ENCODE measurements at places on chromosomes 16 and 17.
A peak's percentile ranks its signal among the peaks of the same experiment; 100 is the strongest.

DNA sequence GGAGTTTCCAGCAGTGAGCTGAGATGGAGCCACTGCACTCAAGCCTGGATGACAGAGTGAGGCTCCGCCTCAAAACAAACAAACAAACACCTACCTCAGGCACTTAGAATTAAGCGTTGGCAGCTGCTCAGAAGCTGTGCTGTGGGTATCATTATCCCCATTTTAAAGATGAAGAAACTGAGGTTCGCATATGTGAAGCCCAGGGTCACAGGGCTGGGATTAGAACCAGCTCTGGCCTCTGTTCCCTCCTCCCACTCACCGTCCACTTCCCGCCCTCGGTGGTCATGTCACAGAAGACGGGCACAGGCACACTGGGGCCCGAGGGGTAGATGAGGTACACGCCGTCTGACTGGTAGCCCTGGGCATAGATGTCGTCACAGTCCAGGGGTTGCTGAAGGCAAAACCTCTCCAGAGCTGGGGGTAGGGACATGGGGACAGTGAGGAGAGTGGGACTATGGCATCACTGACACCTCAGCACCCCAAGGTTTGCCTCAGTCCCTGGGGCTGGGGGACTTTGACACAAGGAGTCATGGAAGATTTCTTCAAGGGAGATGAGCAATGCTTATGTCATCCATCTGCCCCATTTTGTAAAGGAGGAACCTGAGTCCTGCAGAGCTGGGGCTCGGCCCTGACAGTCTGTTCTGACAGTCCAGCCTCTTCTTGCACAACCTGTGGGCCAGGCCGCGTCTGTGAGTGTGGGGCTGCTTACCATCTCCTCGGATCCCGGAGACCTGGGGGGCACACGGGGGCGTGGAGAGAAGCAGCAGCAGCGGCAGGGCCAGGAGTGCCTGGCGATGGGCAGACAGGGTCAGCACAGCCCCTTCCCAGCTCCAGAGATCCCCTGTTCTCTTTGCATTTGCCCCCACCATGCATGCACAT, 700 bp downstream of the MFAP4 start:
- DNase-seq, result peak; percentile 95

GRCh38 chr17:42275527-42276358, 448 bp downstream of the STAT5B start:
- DNase-seq, result no peak

GRCh38 chr16:88865310-88865709, 1.1 kb downstream of the PABPN1L start:
- DNase-seq, result no peak

DNA sequence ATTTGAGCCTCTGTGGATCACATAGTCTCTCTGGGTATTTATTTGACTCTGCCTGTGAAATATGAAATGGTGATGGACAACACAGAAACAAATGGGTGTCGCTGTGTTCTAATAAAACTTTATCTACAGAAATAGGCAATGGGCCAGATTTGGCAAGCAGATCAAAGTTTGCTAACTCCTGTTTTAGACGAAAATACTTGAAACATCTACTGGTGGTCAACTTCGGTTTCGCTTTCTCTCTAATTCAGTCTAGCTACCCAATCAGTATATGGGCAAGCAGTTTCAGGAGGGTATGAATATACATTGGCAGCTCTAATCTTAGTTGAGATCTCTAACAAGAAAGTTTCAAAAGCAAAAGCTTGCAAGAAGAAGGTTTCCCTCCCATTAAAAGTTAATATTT, 60.1 kb upstream of the DYNLRB2 start:
- DNase-seq, result no peak

GRCh38 chr17:13160296-13160695, 142.5 kb upstream of the ELAC2 start:
- no peak for DNase-seq

DNA sequence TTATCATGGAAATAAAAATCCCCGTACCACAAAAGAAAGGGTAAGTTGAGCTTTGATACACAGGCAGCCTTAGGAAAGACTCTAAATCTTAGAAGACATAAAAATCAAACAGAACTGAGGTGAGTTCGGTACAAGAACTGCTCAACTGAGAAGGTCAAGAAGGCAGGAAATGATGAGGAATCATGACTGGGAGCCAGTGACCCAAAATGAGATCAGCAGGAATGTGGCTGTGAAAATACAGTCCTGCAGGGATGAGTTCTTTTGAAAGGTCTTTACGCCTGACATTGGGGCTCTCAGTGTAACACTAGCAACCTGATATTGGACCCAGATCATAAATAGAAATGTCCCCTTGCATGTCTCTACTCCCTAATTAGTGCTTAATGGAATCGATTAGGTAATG, 56.3 kb upstream of the CDH11 start:
- no peak for DNase-seq

- DNase-seq, result no peak
Measured at GRCh38 chr16:87604634-87605111, 2.4 kb downstream of the JPH3 start.

GRCh38 chr16:66621973-66622372, 17.5 kb downstream of the CMTM3 start:
- no peak for DNase-seq

- no peak for DNase-seq
Measured at GRCh38 chr17:16905593-16906191, 66.2 kb downstream of the TNFRSF13B start.

GRCh38 chr17:74015990-74016389, 187.5 kb upstream of the RPL38 start:
- no peak for DNase-seq

DNA sequence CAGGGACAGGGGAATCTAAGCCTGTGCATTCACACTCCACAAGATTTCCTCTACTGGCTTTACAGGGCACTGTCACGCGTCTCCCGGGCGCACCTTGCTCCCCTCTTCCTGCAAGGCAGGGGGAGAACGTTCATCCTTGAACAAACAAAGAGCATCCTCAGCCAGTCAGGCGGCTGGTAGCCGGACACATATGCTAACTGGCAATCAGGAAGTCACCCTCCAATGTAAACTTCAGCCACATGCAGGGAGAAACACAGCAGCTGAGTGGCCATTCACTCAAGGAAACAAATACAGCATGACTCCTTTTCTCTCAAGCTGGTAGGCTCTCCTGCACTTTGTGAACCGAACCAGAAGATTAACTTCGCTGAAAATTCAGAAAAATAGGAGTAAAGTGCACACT, 10.8 kb upstream of the HSBP1 start:
- no peak for DNase-seq

DNA sequence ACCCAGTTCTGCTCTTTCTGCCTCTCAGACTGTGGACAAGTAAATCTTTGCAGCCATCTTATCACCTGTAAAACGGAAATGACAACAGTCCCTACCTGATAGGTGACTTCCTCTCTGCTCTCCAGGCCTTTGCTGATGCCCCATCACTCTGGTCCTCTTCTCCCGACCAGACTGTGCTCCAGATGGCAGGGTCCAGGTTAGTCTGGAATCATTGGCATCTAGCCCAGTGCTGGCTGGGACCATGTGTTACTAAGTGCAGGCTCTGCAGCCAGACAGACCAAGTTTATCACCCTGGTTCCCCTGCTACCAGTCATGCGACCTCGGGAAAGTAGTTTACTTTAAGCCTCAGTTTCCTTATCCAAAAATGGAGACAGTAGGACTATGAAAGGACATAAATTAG, 1.8 kb upstream of the NUBP1 start:
- no peak for DNase-seq

DNA sequence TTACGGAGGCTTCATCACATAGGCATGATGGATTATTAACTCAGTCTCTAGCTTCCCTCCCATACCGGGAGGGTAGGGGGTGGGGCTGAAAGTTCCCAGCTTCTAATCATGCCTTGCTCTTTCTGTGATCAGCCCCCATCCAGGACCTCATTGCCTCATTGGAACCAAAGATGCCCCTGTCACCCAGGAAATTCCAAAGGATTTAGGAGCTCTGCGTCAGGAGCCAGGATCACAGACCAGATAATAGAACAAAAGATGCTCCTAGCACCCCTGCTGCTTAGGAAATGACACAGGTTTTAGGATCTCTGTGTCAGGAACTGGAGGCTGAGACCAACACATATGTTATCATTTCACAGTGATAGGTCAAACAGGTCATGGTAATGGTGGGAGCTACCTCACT, 9.7 kb downstream of the USB1 start:
- DNase-seq, result no peak

GRCh38 chr17:67474081-67474661, 97.1 kb downstream of the PITPNC1 start:
- DNase-seq, result no peak

DNA sequence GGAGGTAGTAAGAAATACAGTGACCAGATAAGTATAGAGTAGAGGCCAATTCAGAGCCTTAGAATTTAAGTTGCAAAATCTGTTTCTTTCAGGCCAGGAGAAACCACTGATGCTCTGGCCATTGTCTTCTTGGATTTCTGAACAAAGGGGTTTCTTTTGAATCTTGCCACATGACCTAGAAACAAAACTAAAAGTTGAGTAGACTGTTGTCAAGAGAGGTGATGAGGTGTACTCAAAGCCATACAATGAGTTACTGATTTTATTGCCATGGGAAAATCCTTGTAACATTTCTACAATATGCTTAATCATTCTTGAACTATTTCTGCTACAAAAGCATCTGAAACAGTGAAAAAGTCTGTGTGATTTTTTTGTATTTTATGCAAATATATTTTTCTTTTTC, 881.3 kb downstream of the CDH11 start:
- no peak for DNase-seq

DNA sequence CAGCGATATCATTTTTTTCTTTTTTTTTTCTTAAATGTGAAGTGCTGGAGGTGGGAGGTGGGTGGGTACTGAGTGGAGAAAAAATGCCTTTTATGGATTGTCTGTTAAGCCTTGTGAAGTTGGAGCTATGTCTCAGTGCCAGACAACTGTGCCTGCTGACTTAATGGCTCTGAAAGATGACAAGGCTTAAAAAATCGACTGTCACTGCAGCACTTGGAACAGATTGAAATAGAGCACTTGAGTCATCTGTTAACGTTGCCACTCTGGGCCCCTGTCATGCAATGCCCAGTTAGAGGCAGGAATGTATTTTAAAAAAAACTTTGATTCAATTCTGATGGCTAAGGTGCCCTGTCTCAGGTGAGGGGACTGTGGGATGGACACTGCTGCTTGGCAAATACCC, 108.2 kb upstream of the HS3ST2 start:
- DNase-seq, result no peak

DNA sequence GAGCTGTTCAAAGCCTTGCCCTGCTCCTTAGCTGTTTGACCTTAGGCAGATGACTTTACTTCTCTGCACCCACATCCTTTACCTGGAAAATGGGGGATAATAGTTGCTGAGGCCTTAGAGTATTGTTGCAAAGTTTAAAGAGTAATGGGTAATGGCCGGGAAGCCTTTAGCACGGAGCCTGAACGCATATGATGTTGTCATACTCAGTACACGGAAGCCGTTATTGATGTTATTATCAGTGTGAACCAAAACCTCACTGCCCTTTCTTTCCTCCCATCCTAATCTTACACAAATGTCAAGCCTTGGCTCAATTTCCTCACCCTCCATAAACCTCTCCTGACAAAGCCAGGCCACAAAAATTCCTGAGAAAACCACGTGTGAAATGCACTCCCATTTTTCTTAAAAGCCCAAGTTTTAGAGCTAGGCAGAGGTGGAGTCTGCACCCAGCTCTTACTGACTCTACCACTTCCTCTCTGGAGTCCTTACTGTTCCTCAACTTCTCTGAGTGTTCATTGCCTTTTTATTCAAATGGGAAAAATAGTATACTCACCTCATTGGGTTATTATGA, 67.3 kb upstream of the CACNG3 start:
- DNase-seq, result no peak

DNA sequence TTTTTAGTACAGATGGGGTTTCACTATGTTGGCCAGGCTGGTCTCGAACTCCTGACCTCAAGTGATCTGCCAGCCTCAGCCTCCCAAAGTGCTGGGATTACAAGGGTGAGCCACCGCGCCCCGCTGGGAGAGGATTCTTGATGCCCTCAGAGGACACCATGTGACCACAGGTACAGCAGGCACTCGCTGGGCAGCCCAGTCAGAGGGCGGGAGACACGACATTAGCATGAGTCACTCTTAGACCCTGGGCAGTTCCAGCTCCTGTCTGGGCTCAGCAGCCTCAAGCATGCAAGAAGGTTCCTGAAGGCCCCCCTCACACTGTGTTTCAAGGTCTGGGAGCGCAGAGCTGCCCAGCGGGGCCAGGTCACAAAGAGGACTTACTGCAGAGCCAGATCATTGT, 11.9 kb downstream of the STAC2 start:
- no peak for DNase-seq

- DNase-seq, result no peak
Measured at GRCh38 chr17:77700165-77700881, 258.2 kb upstream of the TNRC6C start.

GRCh38 chr16:85359147-85359822, 247.0 kb upstream of the CIBAR2 start:
- peak; percentile 7 for DNase-seq

GRCh38 chr16:51949282-51949681, 597.7 kb downstream of the TOX3 start:
- DNase-seq, result no peak

DNA sequence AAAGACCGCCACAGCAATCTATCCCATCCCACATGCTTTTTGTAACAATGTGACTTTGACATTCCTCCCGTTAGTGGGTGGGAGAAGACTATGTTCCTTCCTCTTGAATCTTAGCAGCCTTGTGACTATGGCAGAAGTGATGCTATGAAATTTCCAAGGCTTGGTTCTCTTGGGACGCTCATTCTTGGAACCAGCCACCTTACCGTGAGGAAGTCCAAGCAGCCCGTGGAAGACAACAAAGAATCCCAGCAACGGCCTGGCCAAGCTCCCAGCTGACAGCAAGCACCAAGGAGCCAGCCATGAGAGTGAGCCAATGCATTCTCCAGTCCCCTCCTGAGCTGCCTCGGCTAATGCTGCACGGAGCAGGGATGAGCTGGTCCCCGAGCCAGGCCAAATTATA, 62.3 kb downstream of the VPS53 start:
- no peak for DNase-seq

- DNase-seq, result no peak
Measured at GRCh38 chr16:55418586-55418985, 60.4 kb upstream of the MMP2 start.

GRCh38 chr17:83037084-83037873, 42.1 kb upstream of the METRNL start:
- DNase-seq, result no peak

- DNase-seq, result peak; percentile 64
Measured at GRCh38 chr16:89484923-89485679, 5.3 kb downstream of the ANKRD11 start.

GRCh38 chr16:2467528-2468232, 3.4 kb upstream of the NTN3 start:
- peak; percentile 85 for DNase-seq

GRCh38 chr17:21304091-21304490, 19.6 kb downstream of the MAP2K3 start:
- DNase-seq, result no peak

DNA sequence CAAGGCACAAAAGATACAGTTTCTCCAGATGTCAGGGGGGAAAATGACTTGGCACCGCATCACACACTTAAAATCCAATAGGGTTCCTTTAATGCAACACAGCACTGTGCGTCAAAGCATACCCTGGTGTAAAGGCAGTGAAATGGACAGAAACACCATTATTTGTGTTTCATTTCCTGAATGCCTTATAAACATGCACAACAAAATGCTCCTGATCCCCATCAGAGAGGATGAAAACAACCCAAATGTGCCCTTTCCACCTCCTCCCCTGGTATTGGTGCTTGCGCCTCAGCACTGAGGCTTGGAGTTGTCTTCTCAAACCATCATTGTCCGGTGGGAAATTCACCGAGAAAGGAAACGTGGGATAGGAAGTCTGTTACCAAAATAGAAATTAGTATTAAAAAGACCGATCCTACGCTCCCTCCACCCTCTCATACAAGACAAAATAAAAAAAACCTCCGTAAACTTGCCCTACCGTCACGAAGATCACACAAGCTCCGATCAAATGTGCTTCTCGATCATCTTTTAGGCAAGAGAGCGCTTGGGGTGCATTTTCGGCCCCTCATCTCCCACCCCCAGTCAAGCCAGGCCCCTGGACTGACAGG, 722 bp downstream of the CDC27 start:
- DNase-seq, result peak; percentile 76

All from suppressor macrophage treated with lipopolysaccharide for 1 hour (primary cell).